Non-pigmented ciliary epithelial cell (primary cell): ENCODE measurements at places on chromosomes 2 and 18.

DNA sequence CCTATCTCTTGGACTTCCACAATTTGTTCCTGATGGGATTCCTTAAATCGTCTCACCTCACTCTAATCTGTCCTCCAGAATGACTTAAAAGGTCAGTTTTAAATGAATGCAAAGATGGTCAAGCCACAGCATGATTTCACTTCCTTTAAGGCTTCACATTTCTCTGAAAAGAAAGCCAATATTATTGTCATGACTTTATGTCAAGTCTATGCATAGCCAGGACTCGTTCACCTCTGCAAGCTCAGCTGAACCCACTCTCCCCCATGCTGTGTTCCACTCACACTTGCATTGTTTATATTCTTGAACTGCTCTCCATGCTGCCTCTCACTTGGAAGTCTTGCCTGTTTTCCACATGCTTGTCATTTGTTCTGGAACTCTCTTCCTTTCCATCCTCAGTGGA lies 298.4 kb upstream of the MMADHC start:
- DNase-seq = no peak

GRCh38 chr2:51981783-51982182 lies 949.9 kb upstream of the NRXN1 start:
- DNase-seq = no peak

DNA sequence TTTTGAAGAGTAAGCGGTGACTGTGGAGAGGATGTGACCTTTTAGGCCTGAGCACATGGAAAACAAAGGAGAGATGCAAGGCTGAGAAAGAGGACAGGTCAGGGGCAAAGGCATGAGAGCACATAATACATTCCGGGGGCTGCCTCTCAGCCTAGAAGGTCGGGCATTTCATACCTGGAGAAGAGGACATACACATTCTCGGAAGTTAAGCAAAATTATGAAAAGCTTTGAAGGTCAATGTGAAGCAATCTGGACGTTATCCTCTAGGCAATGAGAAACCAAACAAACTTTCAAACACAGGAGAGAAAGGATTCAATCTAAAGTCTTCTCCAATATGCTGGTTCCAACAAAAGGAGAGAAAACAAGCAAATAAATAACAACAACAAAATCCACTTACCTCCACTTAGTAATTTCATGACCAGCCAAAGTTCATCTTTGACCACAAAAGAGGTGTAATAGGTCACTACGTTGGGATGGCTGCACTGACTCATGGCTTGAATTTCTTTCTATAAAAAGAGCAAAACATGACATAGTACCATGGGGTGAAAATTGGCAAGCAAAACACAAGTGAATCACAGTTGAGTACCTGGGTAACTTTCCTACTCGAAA lies 80.4 kb downstream of the STK39 start:
- DNase-seq = no peak

DNA sequence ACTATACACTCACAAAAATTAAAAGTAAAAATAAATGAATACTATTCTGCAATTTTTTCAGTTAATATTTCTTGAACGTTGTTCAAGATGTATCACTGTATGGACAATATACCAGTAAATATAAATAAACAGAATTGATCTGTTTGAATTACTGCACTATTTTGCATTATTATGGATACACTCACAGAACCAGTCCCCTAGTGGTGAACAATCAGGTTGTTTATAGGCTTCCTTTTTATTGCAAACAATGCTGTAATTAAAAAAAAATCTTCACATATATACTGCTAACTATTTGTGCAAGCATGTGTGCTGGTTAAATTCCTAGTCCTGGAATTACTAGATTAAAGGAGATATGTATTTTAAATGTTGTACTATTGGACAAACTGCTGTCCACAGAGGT lies 306.0 kb downstream of the FBXO15 start:
- no peak for DNase-seq

DNA sequence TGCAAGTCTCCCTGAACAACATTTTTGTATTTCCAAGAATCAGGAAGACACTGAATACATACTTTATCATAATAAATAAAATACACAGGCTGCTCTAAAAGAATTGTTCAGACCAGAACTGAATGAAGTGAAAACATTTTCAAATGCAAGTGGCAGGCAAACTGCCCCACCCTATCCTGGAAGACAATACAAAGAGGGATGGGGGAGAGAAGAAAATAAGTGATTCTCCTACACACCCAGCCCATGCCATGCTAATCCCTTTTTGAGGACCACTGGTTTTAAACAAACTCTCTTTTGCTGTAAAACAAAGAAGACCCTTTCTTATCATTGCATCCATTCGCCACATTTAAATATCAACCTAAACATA lies 95.6 kb downstream of the PID1 start:
- DNase-seq = no peak

GRCh38 chr18:55743736-55744135 lies 155.7 kb upstream of the TCF4 start:
- no peak for DNase-seq

- DNase-seq = no peak
Measured at GRCh38 chr2:109062859-109063700, 65.9 kb upstream of the SH3RF3 start.

GRCh38 chr18:11811009-11811408 lies 40.2 kb upstream of the CHMP1B start:
- no peak for DNase-seq

DNA sequence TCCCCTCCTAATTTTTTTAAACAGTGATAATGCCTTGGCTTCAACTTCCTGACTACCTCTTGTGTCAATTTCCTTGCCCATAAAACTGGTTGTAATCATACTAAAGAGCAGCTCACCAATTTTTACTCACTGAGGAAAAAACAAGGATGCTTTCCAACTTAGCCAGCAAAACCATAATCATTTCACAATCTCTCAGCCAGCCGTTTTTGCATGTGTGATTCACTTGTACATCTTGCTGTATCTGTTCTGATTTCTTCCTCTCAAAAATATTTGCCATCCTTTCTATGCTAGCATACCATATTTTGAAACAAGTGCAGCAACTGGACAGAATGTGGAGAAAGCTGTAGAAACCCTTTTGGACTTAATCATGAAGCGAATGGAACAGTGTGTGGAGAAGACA lies 60.7 kb downstream of the RAB27B start:
- peak; percentile 55 for DNase-seq

GRCh38 chr2:182521453-182522404 lies 94.9 kb upstream of the PDE1A start:
- DNase-seq = no peak

GRCh38 chr2:173708806-173709205 lies 256.4 kb downstream of the SP3 start:
- no peak for DNase-seq

DNA sequence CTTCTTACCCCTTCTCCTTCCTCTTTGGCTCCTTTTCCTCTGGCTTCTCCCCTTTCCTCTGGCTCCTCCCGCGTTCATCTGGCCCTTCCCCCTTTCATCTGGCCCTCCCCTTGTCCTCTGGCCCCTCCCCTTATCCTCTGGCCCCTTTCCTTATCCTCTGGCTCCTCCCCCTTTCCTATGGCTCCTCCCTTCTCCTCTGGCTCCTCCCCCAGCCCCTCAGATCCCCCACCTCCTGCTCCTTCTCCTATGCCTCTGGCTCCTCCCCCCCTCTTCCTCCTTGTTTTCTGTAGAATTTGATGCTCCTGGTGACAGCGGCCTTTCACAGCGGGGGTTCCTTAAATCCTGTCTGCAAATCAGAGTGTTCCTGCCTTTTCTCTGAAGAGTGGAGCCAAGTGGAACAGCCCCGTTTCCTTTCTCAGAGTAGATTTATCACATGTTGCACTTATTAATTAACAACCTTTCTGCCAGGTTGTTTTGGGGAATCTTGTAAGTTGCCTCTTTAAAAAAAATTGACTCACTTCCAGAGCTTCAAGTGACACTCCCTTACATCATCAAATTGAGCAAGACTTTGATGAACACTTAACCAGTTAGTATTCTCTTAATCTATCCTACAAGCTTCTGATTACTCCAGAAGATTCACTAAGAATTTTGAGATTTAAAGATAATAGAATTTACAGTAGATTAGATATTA lies 27.9 kb downstream of the FABP1 start:
- DNase-seq = no peak

- DNase-seq = no peak
Measured at GRCh38 chr18:22221350-22221749, 52.0 kb downstream of the GATA6 start.

DNA sequence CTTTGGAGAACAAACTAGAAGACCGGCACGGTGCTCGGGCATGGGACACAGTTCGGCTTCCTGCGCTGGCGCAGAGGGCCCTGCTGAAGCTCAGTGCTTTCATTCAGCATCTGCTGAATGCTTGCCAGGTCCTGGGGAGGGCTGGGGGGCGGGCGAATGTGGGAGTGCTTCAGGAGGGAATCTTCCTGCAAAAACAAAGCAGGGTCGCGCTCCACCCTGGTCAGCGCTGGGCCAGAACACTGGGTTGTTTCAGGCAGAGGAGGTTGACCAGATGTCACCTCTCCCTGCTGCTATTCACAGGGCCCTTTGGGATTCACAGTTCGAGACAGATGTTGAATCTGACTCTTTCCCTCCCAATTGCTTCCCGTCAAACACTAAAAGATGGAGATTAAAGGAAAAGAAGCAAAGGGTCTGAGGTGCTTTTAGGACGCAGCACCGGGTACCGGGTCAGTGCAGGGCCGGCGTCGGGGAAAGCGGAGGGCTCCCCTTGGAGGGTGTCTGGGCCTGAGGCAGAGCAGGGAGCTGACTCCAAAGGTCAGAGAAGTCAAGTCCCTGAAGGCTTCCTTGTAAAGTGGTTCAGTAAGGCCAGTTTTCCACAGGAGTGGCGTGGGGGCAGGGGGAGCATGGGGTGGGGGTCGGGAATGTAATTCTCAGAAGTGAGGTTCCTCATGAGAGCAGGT lies 82.1 kb upstream of the PXDN start:
- DNase-seq = no peak

GRCh38 chr2:1282552-1282951 lies 130.7 kb upstream of the TPO start:
- no peak for DNase-seq

GRCh38 chr2:85827879-85828569 lies 60.8 kb downstream of the ST3GAL5 start:
- no peak for DNase-seq

- no peak for DNase-seq
Measured at GRCh38 chr2:206020171-206020570, 65.8 kb downstream of the INO80D start.

- no peak for DNase-seq
Measured at GRCh38 chr18:39969803-39970494, 1985.1 kb upstream of the PIK3C3 start.

GRCh38 chr2:111209045-111209514 lies 88.4 kb downstream of the BCL2L11 start:
- DNase-seq = peak; percentile 73

GRCh38 chr2:237456200-237456843 lies 30.7 kb upstream of the MLPH start:
- no peak for DNase-seq

DNA sequence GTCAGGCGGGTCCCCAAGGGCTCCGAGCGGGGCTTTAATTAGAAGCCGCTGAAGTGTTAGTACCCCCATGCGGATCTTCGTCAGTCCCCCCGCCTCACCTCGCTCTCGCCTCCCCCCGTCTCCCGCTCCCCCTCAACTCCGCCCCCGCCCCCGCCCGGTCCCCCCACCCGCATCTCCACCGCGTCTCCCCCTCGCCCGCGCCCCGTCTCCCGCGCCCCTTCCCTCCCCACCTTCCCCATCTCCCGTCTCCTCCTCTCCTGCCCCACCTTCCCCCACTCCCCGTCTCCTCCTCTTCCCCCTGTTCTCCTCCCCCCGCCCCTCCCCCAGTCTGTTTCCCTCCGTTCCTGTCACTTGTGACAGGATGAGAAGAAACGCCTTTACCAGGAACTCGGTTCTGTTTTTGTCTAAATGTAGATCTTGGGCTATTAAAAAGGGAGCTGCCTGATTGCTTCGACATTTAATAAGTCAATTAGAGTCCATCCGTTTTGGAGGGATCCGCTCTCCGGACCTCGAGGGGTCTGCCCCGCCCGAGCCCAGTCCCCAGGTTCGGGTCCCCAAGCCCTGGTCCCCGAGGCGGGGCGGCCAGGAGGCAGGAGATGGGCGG lies 969 bp upstream of the ALKAL2 start:
- DNase-seq = no peak

DNA sequence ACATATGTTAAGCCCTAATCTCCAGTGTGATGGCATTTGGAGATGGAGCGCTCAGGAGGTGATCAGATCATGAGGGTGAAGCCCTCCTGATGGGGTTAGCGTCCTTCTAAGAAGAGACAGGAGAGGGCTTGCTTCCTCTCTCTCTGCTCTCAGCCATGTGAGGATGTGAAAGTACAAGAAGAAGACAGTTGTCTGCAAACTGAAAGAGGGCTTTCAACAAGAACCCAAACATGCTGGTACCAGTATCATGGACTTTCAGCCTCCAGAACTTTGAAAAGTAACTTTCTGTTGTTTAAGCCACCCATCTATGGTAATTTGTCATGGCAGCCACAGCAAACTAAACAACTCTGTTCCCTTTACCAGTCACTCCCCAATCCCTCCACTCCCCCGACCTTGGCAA lies 47.4 kb downstream of the CACNB4 start:
- DNase-seq = no peak

- no peak for DNase-seq
Measured at GRCh38 chr2:232365621-232366321, 12.8 kb upstream of the ALPP start.

- peak; percentile 32 for DNase-seq
Measured at GRCh38 chr18:61502472-61502871, 169.2 kb downstream of the CDH20 start.

- DNase-seq = no peak
Measured at GRCh38 chr2:95677346-95677745, 85.5 kb downstream of the TRIM43 start.

DNA sequence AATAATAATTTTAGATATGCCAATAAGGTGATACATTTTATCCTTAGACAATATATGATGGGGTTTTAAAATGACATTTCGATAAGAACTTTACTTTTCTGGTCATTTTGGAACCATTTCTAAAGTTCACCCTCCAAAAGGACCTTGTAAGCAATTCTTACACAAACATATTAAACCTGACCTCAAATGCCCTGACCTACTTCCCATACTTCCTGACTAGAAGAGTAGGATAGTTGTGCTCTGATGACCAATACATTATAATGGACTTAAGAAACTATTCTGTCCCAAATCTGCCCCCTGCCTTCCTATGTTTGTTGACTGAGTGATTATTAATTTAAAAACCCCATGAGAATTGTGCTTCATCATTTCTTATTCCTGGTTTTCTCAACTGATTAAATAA lies 24.6 kb downstream of the GCA start:
- no peak for DNase-seq

DNA sequence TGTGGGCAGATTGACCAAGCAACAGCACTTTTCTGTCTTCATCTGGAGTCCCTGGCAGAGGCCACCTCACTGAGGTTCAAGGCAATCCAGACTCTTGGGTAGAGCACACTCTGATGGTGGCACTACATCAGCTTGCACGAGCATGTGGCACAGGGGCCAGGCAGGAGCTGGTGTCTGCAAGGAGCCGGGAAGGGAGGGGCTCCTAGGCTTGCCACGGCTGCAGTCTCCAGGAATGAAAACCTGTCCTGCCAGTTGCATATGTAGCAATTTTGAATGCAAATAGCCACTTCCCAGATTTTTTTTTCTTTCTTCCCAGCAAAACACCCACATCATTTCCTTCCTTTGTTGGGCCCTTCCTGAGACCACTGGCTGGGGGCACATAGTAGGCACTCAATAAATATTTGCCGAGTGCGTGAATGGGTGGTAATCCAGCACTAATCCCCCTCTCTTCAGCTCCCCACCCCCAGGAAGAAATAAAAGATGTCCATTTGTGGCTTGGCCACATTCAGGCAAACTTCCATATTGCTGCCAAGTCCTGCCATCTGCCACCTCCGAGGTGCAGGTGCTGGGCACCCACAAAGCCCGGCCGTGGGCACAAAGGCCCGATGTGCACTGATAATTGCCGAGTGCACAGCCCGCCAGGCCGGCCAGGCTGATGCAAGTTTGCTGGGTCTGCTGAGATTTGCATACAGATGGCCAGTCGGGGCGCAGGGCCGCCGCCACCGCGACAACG lies 72.4 kb downstream of the MYCN start:
- DNase-seq = no peak
